ENCODE measurements at places on chromosomes 6 and 20.

GRCh38 chr20:57030611-57031600 is 235.5 kb downstream of the BMP7 start:
- DNase-seq = no peak

DNA sequence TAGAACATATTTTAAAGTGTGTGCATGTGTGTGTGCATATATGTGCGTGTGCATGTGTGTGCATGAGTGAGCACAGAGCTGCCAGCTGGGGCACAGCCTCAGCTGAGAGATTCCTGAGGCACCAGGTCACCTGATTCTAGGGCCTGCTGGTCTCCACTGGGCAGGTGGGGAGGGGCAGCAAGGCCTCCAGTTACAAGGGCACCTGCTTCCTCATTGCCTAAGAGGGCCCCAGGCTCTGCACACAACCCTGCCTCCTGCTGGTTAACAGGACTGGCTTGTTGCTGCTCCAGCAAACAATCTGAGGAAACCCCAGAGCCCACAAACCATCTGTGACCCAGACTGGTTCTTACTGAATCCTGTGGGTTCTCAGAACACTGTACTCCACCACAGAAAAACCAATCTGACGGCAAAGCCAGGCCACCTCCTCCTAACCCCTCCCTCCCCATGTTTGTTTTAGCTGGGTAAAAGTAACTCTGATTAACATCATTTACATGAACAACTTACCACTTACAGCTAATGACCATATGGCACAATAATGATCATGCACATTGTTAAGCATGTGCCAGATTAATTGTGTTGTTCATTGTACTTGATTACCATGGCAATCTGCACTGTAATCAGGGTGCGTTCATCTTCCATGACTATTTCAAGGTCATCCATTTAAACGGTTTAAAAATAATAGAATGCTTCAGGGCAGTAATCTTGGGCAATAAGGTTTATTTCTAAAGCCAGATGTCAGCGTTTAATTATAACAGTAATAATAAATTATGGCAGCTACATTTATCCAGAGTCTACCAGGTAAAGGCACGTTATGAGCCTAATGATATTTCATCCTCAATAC is 23.1 kb upstream of the UBE2J1 start:
- DNase-seq = peak; percentile 44

- DNase-seq = no peak
These were observed 307.8 kb downstream of the RNGTT start for GRCh38 chr6:88655586-88655985.

DNA sequence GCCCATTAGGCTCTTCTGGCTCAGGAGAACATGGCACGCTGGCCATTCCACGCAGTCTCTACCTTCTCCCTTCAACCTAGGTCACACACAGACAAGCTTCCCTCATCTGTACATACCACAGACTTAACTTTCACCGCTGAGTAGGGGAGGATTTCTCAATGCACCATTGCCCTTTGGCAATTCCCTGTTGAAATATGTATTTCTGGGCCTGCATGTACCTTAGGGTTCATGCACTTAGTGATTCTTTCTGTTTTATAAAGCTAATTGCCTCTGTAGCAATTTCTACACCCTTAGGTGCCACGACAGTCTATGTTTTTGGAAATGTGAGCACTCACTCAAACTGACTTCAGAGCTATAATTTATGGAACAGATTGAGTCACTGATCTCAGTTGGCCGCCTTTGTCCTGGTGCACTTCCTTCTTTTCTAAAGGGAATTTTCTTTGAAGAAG is 253.8 kb upstream of the PRDM1 start:
- no peak for DNase-seq

- no peak for DNase-seq
These were observed 4.6 kb downstream of the UCKL1 start for GRCh38 chr20:63951398-63952209.

GRCh38 chr6:42762426-42762859 is 16.5 kb upstream of the TBCC start:
- no peak for DNase-seq

- DNase-seq = no peak
These were observed 13.1 kb downstream of the RAB23 start for GRCh38 chr6:57209030-57209429.

GRCh38 chr6:104521176-104521575 is 338.5 kb downstream of the HACE1 start:
- no peak for DNase-seq

DNA sequence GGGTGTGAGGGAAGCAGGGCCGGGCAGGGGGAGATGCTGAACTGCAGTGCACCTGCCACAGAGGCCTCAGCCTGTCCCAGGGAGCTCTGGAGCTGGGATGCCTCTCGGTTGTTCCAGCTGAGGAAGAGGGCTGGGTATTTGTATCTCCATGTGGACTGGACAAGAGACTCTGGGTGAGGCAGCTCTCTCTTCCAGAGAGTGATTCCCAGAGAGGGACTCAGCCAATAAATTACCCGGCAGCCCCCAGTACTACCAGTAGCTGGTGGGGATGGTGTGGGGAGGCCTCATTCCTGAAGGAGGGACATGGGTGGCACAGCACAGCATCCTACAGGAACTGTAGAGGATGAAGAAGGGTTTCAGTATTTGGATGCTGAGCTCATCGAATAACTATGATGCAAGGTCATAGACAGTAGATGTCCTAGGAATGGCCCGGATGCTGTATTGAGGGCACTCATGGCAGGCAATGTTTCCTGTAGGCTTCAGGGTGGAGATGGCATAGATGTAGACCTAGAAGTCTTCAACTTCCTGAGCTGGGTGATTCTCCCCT is 1.4 kb downstream of the FGD2 start:
- DNase-seq = no peak

- DNase-seq = no peak
These were observed 322.2 kb downstream of the PLCB1 start for GRCh38 chr20:8454137-8454712.

DNA sequence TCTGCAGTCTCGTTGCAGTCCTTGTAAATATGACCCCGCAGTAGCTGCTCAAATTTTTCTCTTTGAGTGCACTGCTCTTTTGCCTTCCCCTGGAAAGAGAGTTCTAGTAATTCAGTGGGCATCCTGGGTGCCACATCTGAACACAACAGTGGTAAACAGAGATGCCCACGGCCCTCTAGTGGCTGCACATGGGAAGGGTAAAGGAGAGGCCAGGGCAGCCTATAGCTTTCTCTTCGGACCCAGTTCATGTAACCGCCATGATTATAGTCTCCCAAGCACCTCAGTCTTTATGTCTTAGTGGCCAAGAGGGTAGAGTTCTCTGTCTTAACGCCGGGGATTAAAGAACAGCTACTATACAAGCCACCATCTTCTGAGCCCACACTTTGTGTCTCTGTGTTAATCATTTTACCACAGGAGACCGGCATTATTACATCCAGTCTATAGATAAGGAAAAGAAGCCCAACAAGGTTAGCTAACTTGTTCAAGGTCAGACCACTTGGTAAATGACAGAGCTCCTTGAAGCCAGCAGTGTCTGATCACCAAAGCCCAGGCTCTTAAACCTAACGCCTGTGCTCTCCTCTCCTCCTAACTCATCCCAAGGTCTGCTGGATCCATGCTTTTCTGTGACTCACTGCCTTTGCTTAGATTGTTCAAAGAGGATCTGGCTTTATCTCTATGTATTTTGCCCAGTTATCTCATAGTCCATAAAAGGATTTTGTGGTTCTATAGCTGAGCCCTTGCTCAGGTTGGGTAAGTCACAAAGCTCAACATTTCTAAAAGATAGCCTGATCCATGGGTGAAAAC is 81.8 kb downstream of the ISM1 start:
- DNase-seq = no peak

- no peak for DNase-seq
These were observed 66.5 kb upstream of the TENT5A start for GRCh38 chr6:81818901-81819361.

DNA sequence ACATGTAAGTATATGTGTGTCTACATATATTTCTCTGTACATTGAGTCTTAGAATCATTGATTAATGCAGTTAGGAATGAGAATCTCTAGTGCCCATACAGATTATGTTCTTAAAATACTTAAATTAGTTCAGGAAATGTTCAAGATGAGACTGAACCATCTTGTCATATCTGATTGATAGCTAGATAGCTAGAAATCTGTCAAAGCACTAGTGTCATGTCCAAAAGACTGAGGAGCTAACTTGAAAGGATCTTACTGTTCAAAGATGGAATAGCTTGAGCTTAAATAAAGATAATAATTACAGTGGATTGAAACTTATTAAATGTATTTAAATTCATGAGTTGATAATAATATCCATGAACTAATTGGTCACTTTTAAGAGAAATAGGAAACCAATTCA is 191.7 kb upstream of the TCF21 start:
- no peak for DNase-seq

DNA sequence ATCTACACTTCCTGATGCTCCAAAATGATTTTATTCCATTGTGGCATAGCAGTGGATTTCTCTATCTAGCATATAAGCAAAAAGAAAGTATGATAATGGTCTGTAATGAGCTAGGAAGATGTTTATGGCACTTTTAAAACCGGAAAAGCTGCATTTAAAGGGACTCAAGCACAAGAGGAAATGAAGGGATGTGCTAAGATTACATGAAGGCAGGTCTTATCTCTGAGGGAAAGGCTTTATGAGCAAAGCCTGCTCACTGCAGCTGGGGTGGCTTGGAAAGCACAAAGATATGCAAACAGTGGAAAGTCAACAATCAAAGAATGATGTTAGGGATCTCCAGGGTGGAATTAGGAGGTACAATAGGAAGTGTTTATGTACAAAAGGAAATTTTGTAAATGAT is 138.2 kb downstream of the TENT5A start:
- no peak for DNase-seq

GRCh38 chr20:43583982-43584432 is 6.7 kb upstream of the IFT52 start:
- DNase-seq = no peak

DNA sequence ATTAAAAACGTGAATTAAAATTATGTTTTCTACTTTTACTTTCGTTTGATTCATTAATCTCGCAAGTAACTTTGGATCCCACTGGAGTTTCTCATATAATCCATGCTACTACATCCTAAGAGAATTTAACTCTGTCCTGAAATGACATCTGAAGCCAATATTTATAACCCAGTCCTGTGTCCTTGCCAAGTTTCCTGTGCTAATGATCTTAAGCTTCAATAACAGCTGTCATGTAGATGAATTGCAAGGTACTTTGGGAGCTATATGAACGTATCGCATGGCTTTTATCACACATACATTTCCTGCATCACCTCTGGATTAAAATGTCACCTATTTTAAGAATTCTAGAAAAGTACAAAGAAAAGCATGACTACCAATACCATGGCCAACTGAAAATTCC is 833.8 kb upstream of the CITED2 start:
- no peak for DNase-seq

DNA sequence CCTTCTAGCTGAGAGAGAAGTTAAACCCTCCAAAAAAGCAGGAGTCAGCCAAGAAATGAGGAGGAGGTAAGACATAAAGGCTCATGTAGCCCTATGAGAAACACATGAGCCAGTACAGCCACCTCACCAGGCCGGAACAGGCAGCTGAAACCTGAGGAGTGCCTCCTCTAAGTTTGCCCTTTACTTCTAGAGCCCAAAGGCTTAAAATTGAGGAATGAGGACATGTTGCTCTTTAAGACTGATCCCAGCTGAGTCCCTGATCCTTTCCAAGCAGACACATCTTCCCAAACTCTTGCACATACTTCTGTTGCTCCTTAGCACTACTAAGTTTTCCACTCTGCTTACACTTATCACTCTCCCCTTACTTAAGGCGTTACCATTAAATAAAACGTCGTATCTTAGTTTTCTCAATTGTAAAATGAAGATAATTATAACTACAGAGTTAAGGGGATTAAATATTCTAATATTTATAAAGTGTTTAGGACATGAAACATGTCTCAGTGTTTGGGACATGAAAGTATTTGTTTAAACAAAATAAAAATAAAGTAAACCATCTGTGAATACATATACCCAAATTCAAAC is 124.0 kb downstream of the OGFRL1 start:
- no peak for DNase-seq

GRCh38 chr6:79763301-79763700 is 132.2 kb downstream of the SH3BGRL2 start:
- no peak for DNase-seq

GRCh38 chr6:164283574-164283973 is 869.1 kb downstream of the QKI start:
- DNase-seq = no peak

GRCh38 chr6:6006006-6006427 is 708 bp downstream of the NRN1 start:
- no peak for DNase-seq

DNA sequence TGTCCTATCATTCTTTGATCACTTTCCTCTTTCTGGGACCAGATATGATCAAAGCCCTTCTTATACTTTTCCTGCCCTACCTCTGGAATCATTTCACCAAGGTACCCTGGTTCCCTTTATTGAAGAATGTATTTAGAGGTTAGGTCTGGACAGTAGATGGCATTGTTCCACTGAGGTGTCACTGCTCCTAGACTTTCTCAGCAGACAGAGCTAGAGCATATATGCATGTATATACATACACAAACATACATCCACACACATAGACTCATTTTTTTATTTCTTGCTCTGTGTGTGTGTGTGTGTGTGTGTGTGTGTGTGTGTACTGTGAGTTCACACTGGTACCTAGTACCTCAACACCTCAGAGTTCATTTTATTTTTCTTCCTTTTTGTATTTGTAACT is 40.9 kb downstream of the PTPRA start:
- no peak for DNase-seq

- no peak for DNase-seq
These were observed 67.9 kb downstream of the ARMC2 start for GRCh38 chr6:108916026-108916686.

GRCh38 chr20:62354811-62355341 is 12.2 kb downstream of the LAMA5 start:
- DNase-seq = no peak

DNA sequence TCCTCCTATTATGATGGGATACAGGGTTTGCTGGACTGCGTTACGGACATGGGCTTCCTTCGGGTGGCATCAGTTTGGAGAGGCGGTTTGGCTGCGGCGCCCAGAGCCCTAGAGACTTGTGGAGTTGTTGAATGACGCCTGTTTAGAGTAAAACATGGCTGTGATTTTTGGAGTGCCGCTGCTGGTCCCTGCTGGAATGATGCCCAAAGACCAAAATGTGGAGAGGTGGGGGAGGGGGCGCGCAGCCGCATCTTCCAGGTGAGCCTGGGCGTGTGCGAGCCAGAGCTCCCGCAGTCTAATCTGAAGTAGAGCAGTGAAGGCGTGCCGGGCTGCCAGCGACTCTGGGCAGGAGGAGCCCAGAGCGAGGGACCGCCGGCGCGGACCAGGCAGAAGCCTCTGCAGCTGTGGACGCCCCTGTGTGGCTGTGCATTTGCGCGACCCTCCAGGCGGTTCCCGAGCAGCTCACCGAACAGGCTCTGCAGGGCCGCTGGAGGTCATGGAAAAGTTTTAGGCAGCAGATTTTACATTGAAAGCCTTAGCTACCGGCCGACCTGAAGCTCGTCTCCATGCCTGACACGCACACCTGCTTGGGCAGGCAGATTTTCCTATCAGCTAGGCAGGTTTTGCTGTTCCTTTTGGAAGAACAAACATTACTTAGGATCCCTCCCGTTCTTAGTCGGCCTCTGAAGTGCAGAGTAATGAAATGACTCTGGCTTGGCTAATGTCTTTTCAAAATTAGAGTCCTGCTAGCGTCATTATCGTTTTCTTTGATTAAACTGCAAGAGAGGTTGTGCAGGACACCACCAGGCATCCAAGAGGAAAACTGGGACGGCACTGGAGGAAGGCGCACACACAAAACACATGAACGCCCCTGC is 298.2 kb downstream of the PHACTR1 start:
- DNase-seq = no peak

- peak; percentile 5 for DNase-seq
These were observed 33.3 kb upstream of the THEMIS start for GRCh38 chr6:127933852-127934840.

Data from stimulated activated CD8-positive, alpha-beta memory T cell treated with anti-CD3 and anti-CD28 coated beads, Interleukin-15, amount 100 ng/mL, for 4 hours (primary cell).